ENCODE measurements at places on chromosomes 4 and X.

- no peaks in the 10 kb centered on the region for H3K27me3 ChIP-seq
- H3K4me3 ChIP-seq, result peak overlapping the region; percentile 67
- peak; percentile 43 for DNase-seq
- H3K4me1 ChIP-seq, result peaks cover 22% of the 10 kb centered on the region
These were observed 445 bp downstream of the AP1S2 start for GRCh38 chrX:15854080-15854655.

GRCh38 chr4:176270669-176271068 lies 1.6 kb upstream of the ASB5 start:
- H3K4me3 ChIP-seq, result no peak overlapping the region
- H3K27me3 ChIP-seq, result peaks cover 2% of the 10 kb centered on the region
- no peaks in the 10 kb centered on the region for H3K36me3 ChIP-seq
- DNase-seq, result no peak
- no peaks in the 10 kb centered on the region for H3K4me1 ChIP-seq

GRCh38 chr4:66837279-66837922 lies 707.9 kb downstream of the CENPC start:
- no peaks in the 10 kb centered on the region for H3K36me3 ChIP-seq
- H3K27me3 ChIP-seq, result no peaks in the 10 kb centered on the region
- no peak for DNase-seq
- no peaks in the 10 kb centered on the region for H3K4me1 ChIP-seq
- H3K27ac ChIP-seq, result no peak overlapping the region

GRCh38 chrX:150365990-150366911 lies 3.1 kb downstream of the MAMLD1 start:
- H3K27ac ChIP-seq, result peak overlapping the region; percentile 80
- peak; percentile 14 for DNase-seq
- H3K4me1 ChIP-seq, result peaks cover 16% of the 10 kb centered on the region
- H3K4me3 ChIP-seq, result peak overlapping the region; percentile 75
- peaks cover 6% of the 10 kb centered on the region for H3K27me3 ChIP-seq

DNA sequence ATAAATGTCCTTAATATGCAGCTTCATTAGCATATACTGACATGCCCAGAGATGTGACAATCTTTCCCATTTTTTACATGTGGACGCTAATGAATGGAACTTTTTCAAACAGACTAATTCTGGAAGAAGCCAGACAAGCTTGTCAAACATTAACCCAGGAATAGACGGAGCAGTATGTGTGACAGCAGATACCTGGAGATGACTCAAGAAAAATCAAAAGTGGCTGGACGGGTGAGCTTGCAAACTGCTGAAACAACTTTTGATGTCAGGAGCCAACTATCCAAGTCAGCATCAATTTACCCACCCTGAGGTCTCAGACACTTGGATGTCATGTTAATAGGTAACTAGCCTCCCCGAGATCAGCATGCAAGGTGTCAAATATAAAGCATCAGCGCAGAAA lies 183.0 kb downstream of the PACRGL start:
- peaks cover 2% of the 10 kb centered on the region for H3K27me3 ChIP-seq
- H3K4me3 ChIP-seq, result no peak overlapping the region
- H3K27ac ChIP-seq, result no peak overlapping the region

DNA sequence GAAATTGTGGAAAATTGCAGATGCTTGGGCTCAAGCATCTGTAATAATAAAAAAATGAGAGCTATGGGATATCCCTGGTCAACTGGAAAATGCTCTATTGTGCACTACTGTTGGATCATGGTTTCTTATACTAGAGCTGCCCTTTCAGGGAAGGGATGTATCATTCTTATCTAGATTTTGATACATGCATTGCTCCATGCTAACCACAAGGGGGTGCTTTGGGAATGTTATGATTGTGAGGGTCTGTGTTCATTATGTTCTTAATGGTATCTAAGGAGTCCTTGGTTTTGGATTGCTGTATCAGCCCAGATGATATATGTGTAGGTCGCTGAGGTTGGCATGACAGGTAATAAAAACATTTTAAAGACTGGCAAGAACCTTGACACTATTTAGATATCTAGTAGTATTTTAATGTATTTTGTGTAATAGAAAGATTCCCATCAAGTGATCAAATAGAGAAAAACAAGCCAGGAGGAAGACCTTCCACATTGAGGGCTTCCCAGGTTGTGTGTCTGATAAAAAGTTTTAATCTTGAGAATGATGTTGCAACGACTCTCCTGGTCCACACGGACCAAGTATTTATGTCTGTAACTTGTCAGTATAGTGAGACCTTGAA lies 49.2 kb upstream of the TLR2 start:
- peaks cover 41% of the 10 kb centered on the region for H3K36me3 ChIP-seq
- DNase-seq, result no peak
- H3K4me1 ChIP-seq, result no peaks in the 10 kb centered on the region
- peak overlapping the region; percentile 30 for H3K27ac ChIP-seq
- H3K4me3 ChIP-seq, result no peak overlapping the region

DNA sequence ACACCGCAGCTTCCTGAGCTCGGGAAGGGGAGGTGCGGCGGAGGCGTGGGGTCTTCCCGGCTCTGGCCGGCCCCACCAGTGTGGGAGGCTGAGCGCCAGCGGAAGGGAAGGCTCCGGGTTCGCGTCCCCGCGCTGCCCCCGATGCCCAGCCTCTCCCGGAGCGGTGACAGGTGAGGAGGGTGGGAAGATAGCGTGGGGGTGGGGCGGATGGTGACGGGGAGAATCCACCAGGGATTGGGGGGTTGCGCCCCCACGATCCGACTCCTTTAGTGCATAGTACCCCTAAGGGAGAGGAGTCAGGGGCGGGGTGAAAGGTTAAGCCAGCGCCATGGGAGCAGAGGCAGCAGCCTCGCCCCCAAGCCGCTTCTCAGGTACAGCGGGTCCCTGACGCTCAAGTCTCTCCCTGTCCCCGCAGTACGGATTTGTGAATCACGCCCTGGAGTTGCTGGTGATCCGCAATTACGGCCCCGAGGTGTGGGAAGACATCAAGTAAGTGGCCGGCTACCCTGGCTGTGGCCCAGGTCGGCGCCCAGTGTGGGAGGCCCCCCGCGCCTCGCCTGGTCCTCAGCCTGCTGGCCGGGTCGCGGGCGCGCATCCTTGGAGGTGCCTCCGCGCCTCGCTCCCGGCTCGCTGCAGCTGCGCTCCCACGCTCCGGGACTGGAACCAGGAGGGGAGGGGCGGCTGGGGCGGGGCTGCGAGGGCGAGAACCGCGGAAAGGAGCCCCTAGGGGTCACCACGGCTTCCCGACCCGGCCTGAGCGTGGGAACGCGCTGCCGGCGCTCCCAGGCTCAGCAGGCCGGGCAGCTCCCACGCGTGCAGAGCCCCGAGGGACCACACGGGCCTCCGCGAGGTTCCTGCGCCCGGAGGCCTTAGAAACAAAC lies 791 bp downstream of the GUCY1B1 start:
- H3K27me3 ChIP-seq, result peaks cover 33% of the 10 kb centered on the region
- DNase-seq, result peak; percentile 8

DNA sequence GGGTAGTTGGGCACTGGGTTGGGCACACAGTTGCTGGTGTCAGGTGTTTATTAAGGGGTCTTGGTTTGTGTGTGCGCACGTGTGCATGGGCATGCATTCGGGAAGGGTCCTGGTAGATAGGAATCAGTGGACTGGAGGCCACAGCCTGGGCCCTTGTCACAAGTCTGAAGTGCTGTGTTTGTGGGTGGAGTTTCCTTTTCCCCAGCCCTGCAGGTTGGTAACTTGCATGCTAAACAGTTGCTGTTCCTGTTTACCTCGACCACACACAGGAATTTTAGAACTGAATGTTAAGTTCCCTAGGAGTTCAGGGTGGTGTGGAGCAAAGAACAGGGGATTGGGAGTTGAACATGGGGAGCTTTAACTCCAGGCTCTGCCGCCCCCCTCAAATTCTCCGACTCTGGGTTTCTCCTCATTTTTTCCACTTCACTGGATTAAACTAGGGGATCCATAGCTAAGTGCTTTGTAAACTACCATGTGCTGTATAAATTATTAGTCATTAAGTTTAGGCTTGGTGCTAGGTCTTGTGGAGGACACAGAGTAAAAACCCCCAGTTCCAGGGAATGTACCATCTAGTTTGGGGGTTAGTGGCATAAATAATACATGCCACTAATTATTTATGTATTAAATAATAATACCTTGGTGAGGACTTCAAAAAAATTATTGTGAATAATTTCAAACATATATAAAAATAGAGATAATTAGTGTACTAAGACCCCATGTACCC lies 49.0 kb downstream of the STARD8 start:
- peaks cover 3% of the 10 kb centered on the region for H3K4me1 ChIP-seq
- no peaks in the 10 kb centered on the region for H3K36me3 ChIP-seq
- H3K27ac ChIP-seq, result no peak overlapping the region
- no peak overlapping the region for H3K4me3 ChIP-seq

DNA sequence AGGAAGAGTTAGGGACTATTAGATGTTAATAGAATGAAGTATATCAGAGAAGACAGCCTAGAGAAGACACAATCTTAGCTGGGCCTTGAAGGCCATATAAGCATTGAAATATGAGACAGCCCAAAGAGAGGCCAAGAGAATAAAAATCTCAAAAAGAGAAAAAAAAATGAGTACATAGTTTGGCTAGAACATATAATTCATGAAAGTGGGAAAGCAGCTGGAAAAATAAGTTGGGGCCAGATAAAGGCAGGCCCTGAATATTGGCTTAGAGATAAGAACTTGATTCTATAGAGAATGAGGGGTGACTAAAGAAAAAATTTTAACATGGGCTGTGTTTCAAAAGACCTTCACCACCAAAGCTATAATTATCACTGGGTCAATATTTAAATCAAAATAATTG lies 7.4 kb upstream of the UTP3 start:
- H3K4me3 ChIP-seq, result no peak overlapping the region
- no peak overlapping the region for H3K27ac ChIP-seq
- no peak for DNase-seq
- H3K4me1 ChIP-seq, result peaks cover 9% of the 10 kb centered on the region
- no peaks in the 10 kb centered on the region for H3K36me3 ChIP-seq

DNA sequence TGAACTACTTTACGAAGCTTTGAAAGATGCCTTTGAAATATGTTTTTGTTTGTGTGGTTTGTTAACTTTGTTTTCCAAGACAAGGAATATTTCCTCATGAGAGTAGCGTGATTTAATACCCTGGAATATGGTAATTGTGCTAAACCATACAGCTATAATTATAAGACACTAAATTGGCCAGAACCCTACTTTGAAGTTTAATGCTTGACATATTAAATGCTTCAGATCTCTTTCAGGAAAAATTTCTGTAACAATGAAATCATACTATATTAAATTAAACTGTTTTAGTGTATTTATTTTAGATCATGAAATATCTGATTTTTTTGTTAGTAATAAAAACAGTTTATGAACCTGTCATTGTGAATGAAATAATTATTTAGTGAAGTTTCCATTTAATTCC lies 63.5 kb downstream of the DCLK2 start:
- H3K27me3 ChIP-seq, result peaks cover 6% of the 10 kb centered on the region
- H3K4me1 ChIP-seq, result peaks cover 2% of the 10 kb centered on the region
- no peak for DNase-seq
- no peak overlapping the region for H3K27ac ChIP-seq
- H3K36me3 ChIP-seq, result no peaks in the 10 kb centered on the region
- no peak overlapping the region for H3K4me3 ChIP-seq

GRCh38 chr4:64430933-64431332 lies 21.7 kb upstream of the TECRL start:
- H3K36me3 ChIP-seq, result no peaks in the 10 kb centered on the region
- no peak for DNase-seq
- no peak overlapping the region for H3K27ac ChIP-seq
- H3K4me3 ChIP-seq, result no peak overlapping the region
- no peaks in the 10 kb centered on the region for H3K27me3 ChIP-seq

- peaks cover 43% of the 10 kb centered on the region for H3K27me3 ChIP-seq
- no peak for DNase-seq
- no peaks in the 10 kb centered on the region for H3K36me3 ChIP-seq
- H3K4me1 ChIP-seq, result no peaks in the 10 kb centered on the region
These were observed 8.5 kb downstream of the FRAS1 start for GRCh38 chr4:78065508-78066192.

GRCh38 chr4:2304321-2304876 lies 42.5 kb upstream of the MXD4 start:
- H3K4me1 ChIP-seq, result no peaks in the 10 kb centered on the region
- DNase-seq, result no peak
- no peak overlapping the region for H3K4me3 ChIP-seq
- H3K27me3 ChIP-seq, result no peaks in the 10 kb centered on the region
- peaks cover 2% of the 10 kb centered on the region for H3K36me3 ChIP-seq

DNA sequence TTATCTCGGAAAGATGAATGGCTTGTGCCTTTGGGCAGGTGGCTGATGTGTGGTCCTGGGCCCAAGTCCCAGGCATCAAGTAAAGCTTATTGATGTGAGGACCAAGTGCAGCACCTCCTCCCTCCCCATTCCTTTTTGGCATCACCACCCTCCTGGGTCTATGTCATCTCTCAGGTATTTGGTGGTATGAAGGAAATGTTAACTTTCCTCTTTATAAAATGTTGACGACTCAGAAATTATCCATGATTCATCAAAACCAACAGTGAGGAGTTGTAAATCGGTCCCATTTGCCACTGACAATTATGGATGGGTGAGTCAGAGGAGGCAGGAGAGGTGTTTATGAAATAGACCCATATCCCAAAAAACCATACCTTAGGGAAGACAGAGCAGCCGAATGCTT lies 229.4 kb upstream of the GATB start:
- no peaks in the 10 kb centered on the region for H3K36me3 ChIP-seq
- H3K4me1 ChIP-seq, result peaks cover 44% of the 10 kb centered on the region
- no peak overlapping the region for H3K4me3 ChIP-seq
- no peak for DNase-seq

- no peak for DNase-seq
- no peaks in the 10 kb centered on the region for H3K36me3 ChIP-seq
- no peak overlapping the region for H3K4me3 ChIP-seq
- no peaks in the 10 kb centered on the region for H3K27me3 ChIP-seq
- H3K4me1 ChIP-seq, result no peaks in the 10 kb centered on the region
These were observed 141.4 kb downstream of the GALNTL6 start for GRCh38 chr4:171954650-171955049.

- H3K27ac ChIP-seq, result no peak within 1 kb of the TSS
- H3K4me1 ChIP-seq, result peaks cover 3% of the 10 kb centered on the region
- no peaks in the 10 kb centered on the region for H3K36me3 ChIP-seq
These were observed at the start of gene F8 for GRCh38 chrX:155022585-155022984. Gene F8 (minus strand): TSS chrX:155022723. CDS start chrX:155022552, 171 bp downstream.

- no peak overlapping the region for H3K27ac ChIP-seq
- H3K4me1 ChIP-seq, result peaks cover 15% of the 10 kb centered on the region
- peaks cover 40% of the 10 kb centered on the region for H3K36me3 ChIP-seq
- H3K4me3 ChIP-seq, result no peak overlapping the region
- DNase-seq, result no peak
- H3K27me3 ChIP-seq, result no peaks in the 10 kb centered on the region
These were observed 459.7 kb downstream of the IL15 start for GRCh38 chr4:142095886-142096605.

GRCh38 chr4:53605783-53606182 lies 14.5 kb upstream of the LNX1 start:
- peaks cover 16% of the 10 kb centered on the region for H3K27me3 ChIP-seq
- no peak for DNase-seq
- no peak overlapping the region for H3K4me3 ChIP-seq
- H3K36me3 ChIP-seq, result no peaks in the 10 kb centered on the region
- H3K27ac ChIP-seq, result no peak overlapping the region

GRCh38 chr4:147037069-147037468 lies 91.4 kb upstream of the TTC29 start:
- H3K27me3 ChIP-seq, result peaks cover 21% of the 10 kb centered on the region
- no peak overlapping the region for H3K4me3 ChIP-seq
- no peaks in the 10 kb centered on the region for H3K4me1 ChIP-seq
- no peaks in the 10 kb centered on the region for H3K36me3 ChIP-seq
- H3K27ac ChIP-seq, result no peak overlapping the region
- no peak for DNase-seq
